ENCODE measurements at places on chromosomes 4 and X.

DNA sequence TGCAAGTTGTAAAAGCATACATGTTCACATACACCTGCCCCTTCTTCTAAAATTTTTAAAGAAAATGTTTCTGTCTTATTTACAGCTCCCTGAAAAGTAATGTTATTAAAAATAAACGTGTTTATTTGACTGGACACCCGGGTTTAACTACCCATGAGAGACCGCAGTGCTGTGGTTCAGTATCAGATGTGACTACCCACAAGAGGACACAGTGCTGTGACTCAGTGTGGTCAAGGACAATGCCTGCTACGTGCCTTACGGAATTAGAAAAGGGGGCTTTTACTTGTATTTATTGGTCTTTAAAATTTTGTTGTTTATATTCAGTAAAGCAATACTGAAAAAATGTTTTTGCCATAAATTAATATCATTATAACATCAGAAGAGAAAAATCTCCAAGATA lies 641.4 kb downstream of the TRIML1 start:
- no peak for DNase-seq

DNA sequence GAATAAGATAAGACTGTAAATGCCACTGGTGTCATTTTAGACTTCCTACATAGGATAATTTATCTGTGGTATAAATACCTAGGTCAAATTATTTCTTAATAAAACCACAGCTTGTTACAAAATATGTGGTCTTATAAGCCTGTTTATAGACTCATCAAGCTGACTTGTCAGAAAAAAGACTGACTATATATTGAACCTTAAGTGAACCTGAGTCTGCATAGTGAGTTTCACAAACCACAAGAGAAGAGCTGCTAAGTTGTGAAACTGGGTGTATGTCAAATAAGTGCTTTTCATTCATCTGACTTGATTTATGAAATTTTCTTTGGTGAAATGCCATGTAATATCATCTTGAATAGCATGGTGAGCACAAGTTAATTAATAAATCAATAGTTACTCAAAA lies 48.4 kb upstream of the TMPRSS11A start:
- no peak for DNase-seq

- peak; percentile 32 for DNase-seq
These were observed 9.1 kb downstream of the CXCR3 start for GRCh38 chrX:71609095-71609750.

DNA sequence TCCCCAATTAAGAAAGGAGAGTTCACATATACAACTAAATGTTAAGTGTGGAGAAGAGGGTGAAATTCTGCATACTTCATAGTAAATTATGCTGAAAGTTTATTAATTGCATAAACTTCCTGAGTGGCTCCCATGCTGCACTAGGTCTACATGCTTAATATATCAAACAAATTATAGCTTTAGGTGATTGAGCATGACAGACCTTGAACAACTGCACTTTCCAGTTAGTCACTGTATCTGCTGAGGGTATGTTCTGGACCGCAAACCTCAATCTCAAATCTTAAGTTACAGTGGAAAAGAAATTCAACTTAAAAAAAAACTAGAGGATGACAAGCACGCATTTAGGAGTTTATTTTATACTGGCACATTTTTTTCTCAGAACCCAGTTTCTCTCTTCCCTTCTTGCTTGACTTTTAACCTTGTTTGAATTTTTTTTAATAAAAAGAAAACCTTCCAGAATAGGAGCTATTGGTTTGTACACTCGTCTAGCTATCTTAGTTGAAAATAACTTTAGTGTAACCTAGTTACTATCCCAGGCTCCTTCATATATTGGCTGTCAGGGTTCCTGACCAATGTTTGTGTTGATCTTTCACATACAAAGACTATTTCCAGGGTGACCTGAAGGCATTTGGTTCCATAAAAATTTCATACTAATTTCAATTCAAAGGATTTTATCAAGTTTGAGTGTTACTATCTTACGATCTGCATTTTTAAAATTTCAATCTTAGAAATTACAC lies 10.2 kb upstream of the FAM120C start:
- DNase-seq: no peak

DNA sequence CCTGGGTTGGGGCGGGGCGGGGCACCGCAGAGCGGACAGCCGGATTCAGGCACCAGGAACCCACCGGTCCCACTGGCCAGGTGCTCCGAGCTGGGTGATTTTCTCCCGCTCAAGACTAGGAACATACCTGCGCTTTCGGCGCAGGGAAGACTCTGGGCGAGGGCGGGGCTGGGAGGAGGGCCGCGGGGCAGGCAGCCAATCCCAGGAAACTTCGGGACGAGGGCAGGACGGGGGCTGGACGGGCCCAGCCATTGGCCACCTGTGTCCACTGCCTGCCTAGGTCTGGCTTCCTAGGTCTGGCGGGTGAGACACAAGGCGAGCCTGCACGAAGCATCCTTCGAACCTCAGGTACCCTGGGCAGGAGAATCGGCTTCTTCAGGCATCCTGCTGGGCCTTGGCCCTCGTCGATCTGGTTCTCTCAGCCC lies 274 bp upstream of the ERVMER34-1 start:
- DNase-seq: no peak

GRCh38 chrX:43750248-43750676 lies 94.2 kb downstream of the MAOA start:
- DNase-seq: peak; percentile 53

GRCh38 chr4:52142816-52143215 lies 91.7 kb downstream of the SPATA18 start:
- DNase-seq: no peak

DNA sequence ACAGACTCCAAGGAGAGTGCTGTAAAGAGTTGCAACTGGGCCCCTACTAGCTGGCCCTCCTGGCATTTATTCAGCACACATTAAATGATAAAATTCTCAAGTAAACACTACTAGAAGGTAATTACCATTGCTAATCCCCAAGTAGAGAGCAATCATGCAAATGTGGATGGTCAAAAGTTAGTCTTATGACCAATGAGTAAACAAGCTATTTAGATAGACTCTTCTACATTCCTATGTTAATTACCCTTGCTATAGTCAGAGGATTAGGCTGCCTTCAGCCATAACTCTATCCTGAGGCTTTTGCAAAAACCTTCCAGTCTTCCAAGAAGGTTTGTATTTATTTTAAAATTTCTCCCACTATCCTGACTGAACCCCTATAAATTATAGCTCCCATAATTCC lies 28.3 kb upstream of the HPGD start:
- DNase-seq: no peak

GRCh38 chr4:52869196-52869595 lies 7.1 kb downstream of the RASL11B start:
- no peak for DNase-seq

DNA sequence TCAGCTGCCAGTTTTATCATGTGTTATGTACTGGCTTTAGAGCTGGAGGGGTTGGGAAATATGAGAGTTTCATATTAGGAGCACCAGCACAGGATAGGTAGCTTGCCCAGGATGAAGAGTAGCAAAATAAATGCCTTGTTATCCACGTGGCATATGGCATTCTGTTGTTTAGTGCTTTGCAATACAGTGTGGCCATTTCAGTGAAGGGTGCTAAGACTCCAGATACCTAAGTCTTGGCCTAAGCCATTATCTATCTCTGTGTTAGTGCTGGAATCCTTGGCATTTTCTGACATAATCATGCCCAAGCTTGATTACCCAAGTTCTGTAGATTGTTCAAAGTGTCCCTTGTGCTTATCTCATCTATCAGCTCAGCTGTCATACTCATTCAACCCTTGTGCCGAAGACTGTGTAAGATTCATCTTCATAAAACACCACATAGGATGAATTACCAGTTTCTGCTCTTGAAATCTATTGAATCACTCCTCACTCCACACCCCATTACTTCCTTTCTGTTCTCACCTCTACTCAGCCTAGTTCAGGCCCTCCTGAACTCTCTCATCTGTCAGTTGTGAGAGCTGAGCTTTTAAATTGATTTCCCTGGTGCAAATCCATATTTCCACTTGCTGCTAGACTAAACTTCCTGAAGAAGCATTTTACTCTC lies 73.5 kb downstream of the CLCN5 start:
- DNase-seq: no peak

DNA sequence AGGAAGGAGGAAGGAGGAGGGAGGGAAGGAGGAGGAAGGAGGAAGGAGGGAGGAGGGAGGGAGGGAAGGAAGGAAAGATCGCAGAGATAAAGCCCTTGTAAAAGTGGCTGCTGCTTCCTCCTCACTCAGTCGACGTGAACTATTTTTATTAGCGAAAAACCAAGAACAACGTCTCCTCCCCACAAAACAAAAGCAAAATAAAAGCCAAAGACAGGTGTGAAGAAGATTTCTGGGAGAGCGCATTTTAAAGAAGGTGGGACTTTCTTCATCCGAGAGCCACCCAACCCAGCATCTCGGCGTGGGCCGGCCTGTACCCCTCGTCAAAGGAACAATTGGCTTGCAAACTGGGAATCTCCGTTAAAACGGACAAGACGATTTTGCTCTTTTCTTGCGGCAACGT lies 40.7 kb upstream of the ASMTL start:
- no peak for DNase-seq

DNA sequence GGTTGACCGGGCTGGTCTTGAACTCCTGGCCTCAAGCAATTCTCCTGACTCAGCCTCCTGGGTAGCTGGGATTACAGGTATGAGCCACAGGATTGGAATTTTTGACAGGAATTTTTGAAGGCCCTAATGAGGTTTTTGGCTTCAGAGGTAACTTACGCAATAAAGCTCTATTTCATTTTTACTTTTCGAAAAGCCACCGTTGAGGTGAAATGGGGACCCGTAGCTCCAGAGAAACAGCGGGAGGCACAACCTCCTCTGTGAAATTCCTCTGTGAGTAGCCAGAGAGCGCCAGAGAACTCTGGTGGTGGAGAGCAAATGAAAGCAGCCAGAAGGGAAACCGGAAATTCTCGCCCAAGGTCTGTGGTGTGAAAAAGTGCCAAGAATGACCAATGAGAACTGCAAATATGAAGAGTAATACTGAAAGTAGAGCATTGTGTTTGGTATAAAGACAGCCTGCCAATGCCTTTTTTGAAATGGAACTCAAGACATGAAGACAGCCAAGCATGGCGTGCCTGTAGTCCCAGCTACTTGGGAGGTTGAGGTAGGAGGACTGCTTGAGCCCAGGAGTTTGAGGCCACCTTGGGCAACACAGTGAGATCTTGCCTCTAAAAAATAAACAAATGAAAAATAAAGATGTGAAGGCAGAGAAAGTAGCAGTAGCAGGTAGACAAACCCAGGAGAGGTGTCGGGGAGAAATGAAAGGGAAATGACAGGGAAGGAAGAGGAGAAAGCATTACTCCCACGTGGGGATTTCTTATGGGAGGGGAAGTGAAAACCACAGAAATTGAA lies 33.0 kb upstream of the TMEM131L start:
- DNase-seq: peak; percentile 84

DNA sequence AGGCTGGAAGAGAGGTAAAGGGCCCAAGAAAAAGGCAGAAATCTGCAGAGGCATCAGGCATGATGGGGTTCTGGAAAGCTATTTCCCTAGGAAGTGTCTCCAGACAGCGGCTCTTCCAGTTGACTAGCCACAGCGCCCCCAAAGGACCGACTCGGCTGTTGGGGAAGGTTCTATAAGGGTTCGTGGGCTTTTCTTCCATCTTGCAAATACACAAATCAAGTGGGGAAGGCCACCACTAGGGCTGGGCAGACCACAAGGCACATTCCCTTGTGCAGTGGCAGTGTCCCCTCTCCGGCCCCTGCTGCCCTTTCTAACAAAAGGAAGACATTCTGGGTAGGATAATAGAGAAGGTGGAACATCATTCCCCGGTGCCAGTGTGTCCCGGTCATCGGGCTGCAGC lies 18.2 kb downstream of the BCOR start:
- DNase-seq: no peak

DNA sequence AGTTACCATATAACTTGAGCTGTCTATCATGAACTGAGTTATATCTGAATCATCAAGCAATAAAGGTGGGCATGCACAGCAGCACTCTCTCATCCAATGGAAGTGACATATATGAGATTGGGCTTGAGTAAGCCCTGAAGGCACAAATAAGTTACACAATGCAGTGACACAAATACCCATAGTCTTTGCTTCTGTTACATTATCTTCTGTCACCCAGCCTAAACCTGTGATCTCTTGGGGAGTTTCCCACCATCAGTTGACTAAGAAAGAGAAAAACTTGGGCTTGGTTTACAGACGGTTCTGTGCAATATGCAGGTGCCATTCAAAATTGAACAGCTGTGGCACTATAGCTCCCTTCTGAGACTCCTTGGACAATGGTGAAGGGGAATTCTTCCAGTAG lies 138.8 kb upstream of the IL15 start:
- no peak for DNase-seq

DNA sequence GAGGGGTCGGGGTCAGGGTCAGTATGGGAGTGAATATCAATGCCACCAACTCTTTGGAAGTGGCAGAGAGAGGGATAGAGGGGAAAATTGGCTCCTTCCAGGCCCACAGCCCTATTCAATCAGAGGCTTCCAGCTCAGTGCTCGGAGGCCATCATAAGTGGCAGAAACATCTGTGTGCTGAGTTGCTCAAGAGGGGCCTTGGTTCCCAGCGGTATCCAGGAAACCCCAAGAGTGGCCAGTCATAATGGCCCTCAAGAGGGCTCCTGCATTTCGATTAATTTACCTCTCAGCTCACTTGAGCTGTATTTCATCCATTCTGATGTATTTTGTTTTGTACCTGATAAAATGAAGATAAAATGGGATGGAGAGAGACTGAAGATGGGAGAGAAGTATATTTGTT lies 154.3 kb upstream of the EOLA2 start:
- no peak for DNase-seq

DNA sequence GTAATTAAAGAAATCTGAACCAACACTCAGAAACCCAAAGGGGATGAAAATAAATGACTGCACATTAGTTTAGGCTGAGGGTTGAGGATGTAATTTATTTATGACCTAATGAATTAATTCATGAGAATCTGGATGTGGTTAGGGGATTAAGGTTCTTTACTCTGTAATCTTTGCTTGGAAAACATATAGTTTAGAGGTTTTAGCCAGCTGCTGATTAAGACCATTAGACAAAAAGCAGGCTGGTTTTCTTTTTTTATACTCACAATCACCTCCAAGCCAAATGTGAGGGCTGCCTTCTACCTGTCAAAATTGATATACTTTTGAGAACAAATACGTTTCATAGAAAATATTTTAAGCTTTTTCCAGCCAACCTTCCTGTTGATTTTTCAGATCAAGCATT lies 2705.8 kb downstream of the PCDH7 start:
- no peak for DNase-seq

- DNase-seq: no peak
These were observed 63.0 kb downstream of the ARHGAP10 start for GRCh38 chr4:147794787-147795413.

- peak; percentile 0 for DNase-seq
These were observed at the start of gene ARSJ for GRCh38 chr4:113979148-113979904. ARSJ (minus strand) TSS chr4:113979647; CDS start chr4:113978834, 813 bp downstream.

DNA sequence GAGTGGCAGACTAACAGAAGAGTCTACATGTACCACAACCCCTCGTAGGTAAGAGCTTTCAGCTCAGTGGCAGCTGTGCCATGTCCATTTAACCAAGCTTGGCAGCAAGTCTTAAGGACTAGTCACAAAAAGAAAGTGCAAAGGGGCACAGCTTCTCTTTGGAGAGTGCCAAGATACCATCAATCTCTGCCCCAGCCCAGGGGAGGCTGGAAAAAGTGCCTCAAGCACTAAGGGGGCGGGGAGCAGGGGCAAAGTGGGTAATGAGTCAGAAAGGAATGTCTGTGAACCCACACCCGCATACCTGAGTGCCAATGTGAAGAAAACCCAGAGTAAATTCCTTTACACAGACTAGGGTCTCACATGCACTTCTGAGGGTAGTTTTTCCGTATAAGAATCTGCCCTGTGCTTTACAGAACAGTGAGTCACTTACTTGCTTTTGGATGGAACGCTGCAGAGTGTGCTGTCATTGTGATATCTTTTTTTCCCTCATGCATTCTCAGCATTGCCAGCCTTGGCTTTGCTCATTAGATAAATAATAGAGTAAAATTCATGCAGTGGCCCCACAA lies 219.8 kb downstream of the ZNF674 start:
- no peak for DNase-seq

Measured in CD4-positive, alpha-beta T cell treated with Interleukin-12 subunit alpha and Interleukin-12 subunit beta, for 1 hour (primary cell).